ENCODE measurements at places on chromosomes 1 and 21.
A peak's percentile ranks its signal among the peaks of the same experiment; 100 is the strongest.

DNA sequence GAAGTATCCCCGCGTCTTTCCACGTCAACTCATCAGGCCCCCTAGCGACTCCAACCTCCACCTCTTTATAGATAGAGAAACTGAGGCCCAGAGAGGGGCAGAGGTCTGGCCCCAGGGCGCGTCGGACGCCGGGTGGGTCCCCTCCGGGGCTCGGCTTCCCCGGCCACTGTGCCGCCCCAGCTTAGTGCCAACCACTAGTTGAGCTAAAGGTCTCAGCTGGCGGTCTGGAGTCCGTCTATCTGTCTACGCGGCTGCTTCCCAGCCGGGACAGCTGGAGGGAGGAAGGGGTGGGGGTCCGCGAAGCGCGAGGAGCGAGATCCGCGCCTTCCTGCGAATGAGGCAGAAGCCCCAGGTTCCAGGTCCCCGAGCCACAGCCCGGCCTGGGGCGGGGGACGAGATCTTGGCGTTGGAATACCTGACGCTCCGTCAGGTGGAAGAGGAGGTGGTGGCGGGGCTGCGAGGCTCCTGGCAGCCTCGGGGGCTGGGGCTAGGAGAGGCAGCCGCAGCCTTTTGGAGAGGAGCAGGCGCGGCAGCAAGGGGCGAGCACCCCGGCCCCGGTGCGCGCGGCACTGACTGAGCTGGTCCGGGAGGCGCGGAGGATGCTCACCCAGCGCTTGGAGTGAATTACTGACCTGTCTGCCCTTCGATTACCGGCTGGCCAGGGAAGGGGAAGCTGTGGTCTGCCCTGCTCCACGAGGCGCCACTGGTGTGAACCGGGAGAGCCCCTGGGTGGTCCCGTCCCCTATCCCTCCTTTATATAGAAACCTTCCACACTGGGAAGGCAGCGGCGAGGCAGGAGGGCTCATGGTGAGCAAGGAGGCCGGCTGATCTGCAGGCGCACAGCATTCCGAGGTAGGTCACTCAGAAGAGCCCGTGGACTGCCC, 937 bp downstream of the PODN start:
- DNase-seq, result no peak

DNA sequence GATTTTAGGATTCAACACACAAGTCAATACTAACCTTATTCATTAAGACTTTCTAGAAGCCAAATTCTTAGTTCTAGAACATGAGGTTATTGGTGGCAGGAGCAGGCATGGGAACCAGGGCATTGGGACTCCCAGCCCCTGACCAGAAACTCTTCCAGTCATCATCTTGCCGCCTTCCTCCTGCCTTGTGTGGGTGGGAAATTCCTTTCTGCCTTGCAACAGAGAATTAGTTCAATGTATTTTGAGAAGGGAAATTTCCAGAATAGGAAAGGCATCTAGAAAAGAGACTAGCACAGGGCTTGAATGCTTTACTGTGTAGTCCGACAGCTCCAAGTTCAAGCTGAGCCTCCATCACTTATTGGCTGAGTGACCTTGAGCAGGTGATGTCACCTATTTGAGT, 8.7 kb downstream of the GRHL3 start:
- no peak for DNase-seq

GRCh38 chr1:189369612-189370011, 1108.1 kb downstream of the BRINP3 start:
- no peak for DNase-seq

DNA sequence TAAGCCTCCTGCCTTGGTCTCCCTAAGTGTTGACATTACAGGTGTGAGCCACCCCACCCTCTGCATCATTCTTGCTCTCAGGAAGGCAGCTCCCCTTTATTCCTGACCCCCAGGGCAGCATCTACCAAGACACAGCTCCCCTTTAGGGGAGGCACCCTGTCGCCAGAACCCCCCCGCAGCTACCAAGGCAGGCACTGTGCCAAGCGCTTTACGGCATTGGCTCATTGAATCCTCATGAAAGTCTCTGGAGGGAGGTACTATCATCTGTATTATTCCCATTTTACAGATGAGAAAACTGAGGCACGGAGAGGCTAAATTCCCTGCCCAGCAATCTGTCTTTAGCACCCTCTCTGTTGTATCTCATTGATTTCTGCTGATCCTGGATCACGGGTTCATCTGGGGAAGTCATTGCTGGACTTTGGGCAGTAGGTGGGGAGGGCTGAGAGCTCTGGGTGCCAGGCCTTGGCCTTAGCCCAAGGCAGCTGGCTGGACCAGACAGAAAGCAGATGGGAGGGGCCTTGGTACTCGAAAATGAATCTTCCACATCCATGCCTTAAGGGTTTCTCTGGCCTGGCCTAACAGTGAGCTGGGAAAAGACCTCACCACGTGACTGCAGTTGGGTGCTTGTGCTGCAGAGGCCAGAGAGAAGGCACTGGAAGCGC, 5.9 kb downstream of the PLOD1 start:
- peak; percentile 64 for DNase-seq
